Right cardiac atrium (tissue), 5 donors: ENCODE measurements at places on chromosomes 5 and 9. TPM values are rescaled to one million over a fixed set of nuclear protein-coding genes. Genes with fewer than 3 reads are reported as not detected.

DNA sequence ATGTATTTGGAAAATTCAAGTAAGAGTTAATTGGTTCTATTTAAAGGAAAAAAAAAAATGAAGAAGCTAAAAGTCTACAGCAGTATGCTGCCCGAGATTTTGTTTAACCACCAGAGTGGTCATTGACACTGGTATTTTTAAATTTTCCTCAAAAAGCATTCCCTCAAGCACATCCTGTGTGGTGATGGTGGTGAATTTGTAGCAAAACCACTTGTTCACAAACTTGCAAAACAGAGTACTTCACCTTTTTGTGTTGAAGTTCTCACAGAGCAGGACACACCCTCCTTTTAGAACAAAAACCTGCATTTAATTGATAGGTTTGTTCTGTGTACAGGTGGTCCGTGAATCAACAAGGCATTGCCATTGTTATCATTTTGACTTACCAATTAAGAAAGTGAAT, 374.2 kb downstream of the EFNA5 start:
- DNase-seq, result no peak

OTP gene
- polyA plus RNA-seq, result not detected

GMCL2 gene
- polyA plus RNA-seq, result not detected

- peak; percentile 67 for DNase-seq
Measured at GRCh38 chr5:113059232-113060040, 82.8 kb downstream of the DCP2 start.

DNA sequence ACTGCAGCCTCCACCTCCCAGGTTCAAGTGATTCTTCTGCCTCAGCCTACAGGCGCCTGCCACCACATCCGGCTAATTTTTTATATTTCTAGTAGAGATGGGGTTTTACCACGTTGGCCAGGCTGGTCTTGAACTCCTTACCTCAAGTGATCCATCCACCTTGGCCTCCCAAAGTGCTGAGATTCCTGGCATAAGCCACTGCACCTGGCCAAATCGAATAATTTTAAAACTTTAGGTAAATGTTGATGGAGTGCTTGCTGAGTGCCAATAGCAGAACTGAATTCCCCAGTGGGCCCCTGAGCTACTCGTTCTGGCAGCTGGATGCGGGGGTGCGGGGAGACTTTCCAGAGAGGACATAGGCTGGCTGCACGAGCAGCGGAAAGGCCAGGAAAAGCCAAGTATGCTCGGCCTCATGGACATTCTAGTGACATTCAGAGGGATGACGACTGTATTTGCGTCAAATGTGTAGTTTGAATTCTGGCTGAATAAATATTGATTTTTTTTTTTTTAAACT, 16.8 kb downstream of the TRAF2 start:
- peak; percentile 80 for DNase-seq

PCDHGA4 gene
- polyA plus RNA-seq, result 1.7 TPM

GGTA1 gene
- polyA plus RNA-seq, result 42.5 TPM

ANKRD20A1 gene
- 3.0 TPM for polyA plus RNA-seq

- DNase-seq, result no peak
Measured at GRCh38 chr5:77743181-77743580, 33.0 kb downstream of the TBCA start.

DNM1 gene
- 6.0 TPM for polyA plus RNA-seq

DNA sequence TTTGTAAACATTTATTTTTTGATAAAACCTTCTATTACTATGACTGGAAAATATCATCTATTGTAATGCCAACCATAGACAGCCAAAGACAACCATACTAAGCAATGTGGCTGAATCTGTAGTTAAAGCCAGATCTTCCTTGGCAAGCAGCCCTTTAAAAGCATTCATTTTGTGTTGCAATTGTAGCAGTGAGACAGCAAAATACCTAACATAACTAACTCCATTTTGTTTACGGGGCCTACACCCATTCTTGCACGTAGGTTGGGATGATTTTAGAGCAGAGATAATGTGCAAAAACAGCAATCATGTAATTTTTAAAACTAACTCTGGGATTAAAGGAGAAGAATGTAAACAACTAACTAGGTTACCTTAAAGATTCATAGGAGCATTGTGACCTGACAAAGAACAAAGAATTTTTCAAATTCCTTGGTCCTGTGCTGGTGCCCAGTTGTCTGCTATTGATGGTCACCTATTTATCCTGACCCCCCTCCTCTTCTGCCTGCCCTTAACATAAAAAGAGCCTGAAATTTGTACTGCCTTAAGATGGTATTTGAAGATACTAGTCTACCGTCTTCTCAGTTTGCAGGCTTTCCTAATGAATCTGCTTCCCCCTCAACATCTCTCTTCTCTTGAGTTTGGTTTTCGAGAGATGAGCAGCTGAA, 10.6 kb downstream of the IFNA1 start:
- DNase-seq, result no peak
